Mesenchymal stem cell (in vitro differentiated cells and primary cell): ENCODE measurements at places on chromosomes 3 and 15.

DNA sequence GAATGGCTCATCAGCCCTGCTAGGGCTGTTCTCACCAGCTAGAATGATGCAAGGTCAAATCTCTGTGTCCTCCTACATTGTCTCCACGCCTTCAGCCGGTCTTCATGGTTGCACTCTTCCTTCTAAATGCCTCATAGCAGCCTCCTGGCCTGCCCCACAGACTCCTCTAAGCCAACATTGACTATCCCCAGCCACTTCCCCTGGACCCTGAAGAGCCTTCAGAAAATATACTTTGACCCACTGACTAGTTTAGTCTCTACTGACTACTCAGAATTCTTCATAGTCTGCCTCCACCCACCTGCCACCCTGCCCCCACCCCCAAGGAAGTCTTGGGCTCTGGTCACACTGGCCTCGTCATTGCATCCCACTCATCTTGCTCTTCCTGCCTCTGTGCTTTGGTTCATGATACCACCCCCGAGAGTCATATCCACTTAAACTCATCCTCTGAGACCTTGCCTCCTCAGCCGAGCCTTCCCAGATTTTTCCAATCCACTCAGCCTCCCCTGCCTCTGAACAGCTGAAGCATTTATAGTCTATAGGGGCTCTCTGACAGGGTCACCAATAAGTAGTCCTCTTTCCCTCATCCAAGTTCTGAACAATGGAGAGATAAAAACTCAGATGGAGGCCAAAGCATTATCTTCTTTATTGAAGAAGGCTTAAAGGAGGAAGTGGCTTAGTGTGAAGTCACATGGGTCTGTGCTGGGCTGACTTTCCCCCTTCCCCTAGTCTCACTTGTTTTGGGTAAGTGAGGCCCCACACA lies 9.5 kb upstream of the DOCK3 start:
- DNase-seq, result no peak

GRCh38 chr15:74548241-74548640 lies 7.2 kb downstream of the ARID3B start:
- DNase-seq, result no peak

- no peak for DNase-seq
These were observed 235.5 kb downstream of the SCAPER start for GRCh38 chr15:76669521-76670207.

DNA sequence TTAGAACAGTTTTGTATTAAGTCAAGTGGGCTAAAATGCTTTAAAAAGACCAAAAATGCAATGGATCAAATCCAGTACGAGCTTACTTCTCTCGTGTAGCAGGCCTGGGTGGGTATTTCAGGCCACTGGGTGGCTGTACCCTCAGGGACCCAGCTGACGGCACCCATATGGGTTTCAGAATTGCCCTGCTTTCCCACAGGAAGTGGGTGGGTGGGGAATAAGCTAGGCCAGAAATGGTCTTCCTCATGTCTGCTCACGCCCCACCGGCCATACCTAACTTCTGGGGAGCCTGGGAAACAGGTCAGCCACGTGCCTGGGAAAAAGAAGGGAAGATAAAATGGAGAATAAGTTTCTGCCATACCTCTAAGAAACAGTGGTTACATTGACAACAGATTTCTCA lies 20.3 kb downstream of the GPR160 start:
- DNase-seq, result no peak

- no peak for DNase-seq
These were observed 1.1 kb downstream of the EAF2 start for GRCh38 chr3:121836064-121836463.

GRCh38 chr15:60589253-60589652 lies 110.3 kb upstream of the ICE2 start:
- no peak for DNase-seq

DNA sequence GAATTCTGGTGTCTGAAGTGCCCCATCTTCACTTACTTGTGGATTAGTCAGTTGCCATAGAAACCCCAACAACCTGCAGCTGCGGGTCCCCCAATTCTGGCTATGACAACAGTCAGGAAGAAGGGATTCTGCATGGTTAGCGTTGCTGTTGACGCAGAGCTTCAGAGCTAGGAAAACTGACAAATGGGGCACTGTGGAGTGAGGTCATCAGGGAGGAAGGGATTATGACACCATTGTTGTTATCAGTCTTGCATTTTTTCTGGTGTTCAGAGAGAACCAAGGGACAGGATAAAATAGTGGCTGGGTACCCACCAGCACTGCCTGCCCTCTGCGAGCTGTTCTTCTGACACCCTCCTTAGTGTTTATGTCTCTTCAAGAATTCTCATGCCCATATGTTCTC lies 367.7 kb upstream of the ARRDC4 start:
- DNase-seq, result no peak

- no peak for DNase-seq
These were observed 48.2 kb upstream of the TNK2 start for GRCh38 chr3:195956577-195956976.

GRCh38 chr3:36063992-36064391 lies 316.3 kb upstream of the STAC start:
- DNase-seq, result no peak

DNA sequence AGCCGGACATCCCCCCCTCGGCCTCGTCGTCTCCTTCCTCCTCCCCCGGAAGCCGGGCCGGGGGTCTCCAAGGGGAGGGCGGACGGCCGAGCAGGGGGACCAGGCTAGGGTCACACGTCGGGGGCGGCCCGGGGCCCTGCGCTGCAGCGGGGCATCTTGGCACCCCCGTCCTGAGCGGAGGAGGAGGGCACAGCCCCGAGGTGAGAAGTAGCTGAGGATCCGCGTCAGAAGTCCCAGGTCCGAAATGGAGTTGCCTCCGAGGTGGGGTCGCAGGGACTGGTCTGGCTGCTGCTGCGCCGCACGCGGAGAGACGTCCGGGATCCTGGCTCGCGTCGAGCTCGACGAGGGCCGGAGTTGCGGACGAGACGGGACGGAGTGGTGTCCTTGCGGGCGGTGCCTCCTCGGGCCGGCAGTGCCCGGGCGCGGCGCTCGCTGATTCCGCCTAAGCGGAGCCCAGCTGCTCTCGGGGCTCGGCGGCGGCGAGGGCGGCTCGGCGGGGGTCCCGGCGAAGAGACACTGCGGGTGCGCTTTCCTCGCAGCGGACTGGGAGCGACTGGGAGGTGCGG lies at the start of gene ADCY5:
ADCY5 (minus strand) TSS at position 555 of the 566 bp plus-strand sequence; CDS start at position 10, 545 bp downstream.
- DNase-seq, result peak; percentile 5

DNA sequence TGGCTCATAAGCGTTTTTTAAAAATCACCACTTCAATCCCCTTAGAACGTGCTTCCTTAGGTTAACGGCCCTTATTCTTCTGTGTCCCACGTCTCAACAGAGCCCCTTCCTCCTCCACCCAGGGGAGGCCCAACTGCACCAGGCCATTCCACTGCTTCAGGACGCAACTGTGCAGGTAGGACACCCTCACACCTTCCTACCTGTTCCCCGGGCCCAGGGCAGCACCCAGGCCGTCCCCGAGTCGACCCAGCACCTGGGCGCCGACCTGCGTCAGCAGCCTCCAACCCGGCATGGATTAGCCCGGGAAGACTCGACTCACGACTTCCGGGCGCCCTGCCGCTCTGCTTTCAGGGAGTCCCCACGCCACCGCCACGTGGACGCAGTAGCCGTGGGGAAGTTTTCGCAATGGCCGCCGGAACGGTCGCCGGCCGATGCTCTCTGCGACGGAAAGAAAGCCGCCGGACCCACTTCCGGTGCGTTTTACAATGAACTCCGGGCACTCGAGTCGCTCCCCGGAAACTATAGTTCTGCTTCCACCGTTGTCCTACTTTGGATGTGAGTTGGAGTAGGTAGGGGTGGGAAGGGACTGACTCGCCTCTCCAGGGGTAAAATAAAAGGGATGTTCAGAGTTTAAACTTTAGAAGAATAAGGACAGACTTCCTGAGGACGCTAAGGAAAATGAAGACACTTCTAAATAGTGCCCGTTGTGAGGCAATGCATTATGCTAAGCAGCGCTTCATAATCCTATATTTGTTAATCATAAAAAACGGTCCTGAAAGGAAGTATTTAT lies at the start of gene MRPL3:
MRPL3 (minus strand) TSS at position 442 of the 790 bp plus-strand sequence; CDS start at position 292, 150 bp downstream.
- DNase-seq, result peak; percentile 93

- peak; percentile 59 for DNase-seq
These were observed 234.8 kb upstream of the WNT5A start for GRCh38 chr3:55721716-55722484.
